Activated CD4-positive, alpha-beta T cell treated with anti-CD3 and anti-CD28 coated beads, Interleukin-2, amount 50 U/mL, for 4 hours (primary cell): ENCODE measurements at places on chromosomes 12 and 14.
A peak's percentile ranks its signal among the peaks of the same experiment; 100 is the strongest.

DNA sequence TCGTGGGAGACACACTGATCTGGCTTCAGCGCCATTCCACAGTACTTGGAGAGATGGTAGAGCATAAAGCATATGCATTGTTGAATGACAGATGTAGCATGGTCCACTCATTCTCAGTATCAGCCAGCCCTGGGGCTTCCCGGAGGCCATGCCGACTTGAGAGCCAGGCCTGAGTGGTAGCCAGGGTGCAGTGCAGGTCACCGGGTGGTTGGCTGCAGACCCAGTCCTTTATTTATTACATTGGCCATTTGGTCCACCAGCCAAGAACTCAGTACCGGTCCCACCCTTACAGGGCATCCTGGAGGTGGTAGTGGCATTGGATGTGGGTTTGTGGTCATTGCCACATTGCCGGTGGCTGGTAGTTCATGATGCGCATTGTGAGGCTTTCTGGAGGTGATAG is 121.6 kb upstream of the RTL1 start:
- DNase-seq = no peak

- no peak for DNase-seq
Observed at GRCh38 chr14:73325630-73326299, 88.5 kb downstream of the PAPLN start.

DNA sequence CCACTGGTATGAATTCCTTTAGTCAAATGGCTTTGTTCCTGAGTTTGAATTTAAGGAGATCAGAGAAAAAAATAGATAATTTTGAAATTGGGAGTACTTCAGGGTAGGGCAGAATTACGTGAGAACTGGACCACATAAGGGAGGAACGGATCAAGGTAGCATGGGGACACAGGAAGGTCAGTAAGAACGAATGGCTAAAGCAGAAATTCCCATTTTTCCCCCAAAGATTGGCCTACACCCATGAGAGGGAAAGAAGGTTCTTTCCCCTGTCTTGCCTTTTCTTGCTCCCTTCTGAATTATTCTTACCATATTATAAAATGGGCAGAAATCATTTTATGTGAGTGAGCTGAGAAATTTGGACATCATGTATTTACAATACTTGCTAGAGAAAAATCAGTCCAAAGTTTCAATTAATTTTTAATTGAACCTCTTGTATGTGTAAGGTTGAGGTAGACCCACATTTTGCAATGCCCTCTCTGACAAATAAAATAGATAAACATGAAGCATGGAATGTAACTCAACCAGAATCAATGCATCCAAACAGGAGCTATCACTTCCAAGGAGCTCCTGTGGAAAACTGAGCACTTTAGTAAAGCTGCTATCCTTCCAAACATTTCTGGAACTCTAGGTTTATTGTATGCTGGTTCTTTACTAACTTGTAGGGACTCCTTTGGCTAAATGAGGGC is 93.8 kb downstream of the KIF21A start:
- no peak for DNase-seq

GRCh38 chr14:97456958-97457357 is 659.8 kb downstream of the VRK1 start:
- peak; percentile 63 for DNase-seq

DNA sequence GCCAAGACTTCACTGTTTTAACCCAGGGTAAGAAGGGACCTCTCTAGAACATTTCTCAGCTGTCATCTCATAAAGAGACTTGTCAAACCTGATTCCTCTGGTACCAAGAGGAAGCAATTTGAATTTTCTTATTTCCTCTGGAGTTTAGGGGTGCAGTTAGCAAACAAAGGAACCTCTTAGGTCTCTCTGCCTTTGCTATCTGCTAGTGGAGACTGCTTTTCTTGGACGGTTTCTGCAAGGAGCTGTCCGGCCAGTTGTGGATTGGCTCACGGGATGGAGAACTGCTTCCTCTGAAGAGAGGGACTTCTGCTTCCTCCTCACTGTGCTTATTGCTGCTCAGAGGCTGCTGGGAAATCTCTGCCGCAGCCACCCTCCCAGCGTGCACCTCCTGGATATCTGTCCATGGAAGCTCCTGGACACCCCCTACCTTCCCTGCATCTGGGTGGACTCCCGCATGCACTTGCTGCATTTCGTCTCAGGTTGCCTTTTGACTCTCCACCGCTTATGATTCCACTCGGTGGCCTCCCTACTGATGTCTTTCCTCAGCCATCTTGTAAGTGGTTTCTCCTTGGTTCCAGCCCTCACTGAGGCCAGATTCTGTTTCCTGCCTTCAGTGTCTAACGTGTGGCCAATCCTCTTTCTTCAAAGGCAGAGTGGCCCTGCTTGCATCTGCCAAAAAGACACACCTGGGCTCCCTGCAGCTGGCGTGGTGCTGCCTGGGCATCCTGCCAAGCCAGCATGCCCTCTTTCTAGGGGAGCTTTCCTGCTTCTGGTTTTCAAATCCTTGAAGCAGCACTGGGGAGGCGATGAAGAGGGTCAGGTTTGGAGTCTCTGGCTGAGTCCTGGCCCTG is 187.3 kb downstream of the CHST11 start:
- DNase-seq = no peak

GRCh38 chr12:116026768-116027550 is 250.5 kb downstream of the MED13L start:
- no peak for DNase-seq

DNA sequence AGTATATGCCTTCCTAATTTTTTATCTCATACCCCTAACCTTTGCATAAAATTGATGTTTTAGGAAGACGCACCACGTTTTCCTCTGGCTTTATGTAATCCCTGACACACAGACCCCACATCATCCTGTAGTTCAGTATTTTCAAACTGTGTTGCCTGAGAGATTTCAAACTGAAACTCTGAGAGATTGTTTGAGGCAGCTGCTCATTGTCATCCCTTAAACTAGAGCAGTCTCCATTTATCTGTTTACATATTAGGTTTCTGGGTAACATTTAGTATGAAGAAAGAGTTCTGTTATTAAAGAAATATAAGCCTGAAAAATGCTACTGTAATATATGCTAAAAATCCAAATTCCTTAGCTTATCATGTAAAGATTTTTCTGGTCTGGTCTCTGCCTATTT is 24.3 kb downstream of the MNAT1 start:
- no peak for DNase-seq

- no peak for DNase-seq
Observed at GRCh38 chr14:93008381-93008780, 85.4 kb downstream of the CHGA start.
